ENCODE measurements at places on chromosomes 2 and 18.

DNA sequence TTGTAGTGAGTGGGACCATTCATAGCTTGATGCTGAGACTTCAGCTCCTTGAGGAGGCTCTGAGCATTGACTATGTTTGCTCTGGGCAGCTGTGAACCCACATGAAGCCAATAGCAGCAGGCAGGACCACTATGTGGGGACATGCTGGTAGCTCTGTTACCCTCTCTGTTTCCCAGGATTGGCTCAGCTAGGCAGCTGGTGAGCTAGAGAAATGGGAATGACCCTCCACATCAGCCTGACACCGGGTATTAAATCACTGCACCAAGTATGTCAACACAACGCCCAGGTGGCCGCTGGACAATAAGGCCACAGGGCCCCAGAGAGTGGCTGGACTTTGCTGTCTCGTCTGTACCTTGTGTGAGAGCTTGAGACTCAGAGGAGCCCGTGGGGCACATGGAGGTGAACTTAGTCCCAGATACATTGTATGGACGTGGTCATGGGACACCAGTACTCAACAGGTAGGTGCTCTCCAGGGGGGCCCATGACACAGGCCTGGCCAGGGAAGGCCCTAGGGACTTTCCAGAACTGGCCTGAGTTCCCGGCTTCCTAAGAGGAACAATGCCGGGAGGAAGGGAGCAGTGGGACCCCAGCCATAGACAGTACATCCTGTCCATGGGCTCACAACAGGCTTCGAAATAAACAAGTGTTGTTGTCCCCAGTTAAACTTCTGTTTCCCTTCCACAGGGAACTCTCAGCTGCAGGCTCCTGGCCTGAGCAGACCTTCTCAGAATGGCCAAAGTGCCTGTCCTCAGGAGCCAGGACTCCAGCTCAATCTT, 35.2 kb downstream of the HS1BP3 start:
- no peak for DNase-seq

GRCh38 chr2:18924886-18925285, 335.5 kb upstream of the NT5C1B start:
- DNase-seq, result no peak

DNA sequence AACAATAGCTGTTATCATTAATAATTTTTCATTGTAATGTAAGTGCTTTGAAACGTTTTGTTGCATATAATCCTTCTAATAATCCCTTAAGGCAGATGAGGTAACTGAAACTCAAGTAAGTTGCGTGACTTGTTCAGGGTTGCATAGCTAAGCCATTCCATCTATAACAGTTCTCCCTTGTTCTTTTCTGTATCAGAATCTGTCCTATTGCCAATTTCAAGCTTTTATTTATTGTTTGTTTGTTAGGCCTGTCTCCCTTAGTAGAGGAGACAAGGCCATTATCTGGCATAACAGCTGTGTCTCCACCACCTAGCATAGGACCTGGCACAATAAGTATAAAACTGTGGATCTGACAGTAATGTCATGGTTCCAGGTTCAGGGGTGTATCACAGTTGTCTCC, 19.4 kb downstream of the BABAM2 start:
- DNase-seq, result no peak

GRCh38 chr2:61775956-61776570, 77.8 kb downstream of the FAM161A start:
- no peak for DNase-seq

DNA sequence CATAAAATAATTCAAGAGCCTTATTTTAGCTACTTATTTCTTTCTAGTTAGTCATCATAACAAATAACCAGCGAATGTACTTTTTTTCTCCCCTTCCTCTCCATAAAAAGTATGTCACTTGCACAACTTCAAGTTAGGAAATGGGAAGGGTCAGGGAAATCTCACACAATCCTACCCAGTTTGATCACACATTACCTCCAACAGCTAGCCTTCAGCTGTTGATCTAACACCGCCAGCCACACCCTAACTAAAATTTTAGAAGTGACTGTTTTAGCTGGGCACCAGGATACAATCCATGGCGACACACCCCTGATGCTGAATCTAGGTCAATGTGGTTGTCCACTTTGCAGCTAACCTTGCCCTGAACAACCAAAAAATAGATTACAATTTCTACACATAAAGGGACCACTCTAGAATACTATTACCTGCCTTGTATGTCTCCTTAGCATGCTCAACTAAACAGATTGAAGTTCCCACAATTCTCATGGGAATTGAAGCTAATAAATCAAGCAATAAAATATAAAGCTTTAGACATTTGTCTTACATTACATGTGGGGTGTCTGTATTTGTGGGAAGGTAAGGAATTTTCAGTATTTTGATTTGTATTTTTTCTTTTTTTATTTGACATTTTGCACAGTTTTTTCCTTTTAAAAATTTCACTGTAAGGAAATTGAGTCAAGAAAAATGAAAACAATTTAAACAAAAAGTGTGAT, 7.3 kb upstream of the COL3A1 start:
- DNase-seq, result no peak

All from stimulated activated CD4-positive, alpha-beta T cell treated with anti-CD3 and anti-CD28 coated beads, TNF-alpha, amount 100 ng/mL, for 48 hours (primary cell).